ENCODE measurements at places on chromosomes 4 and X.

GRCh38 chr4:125642645-125643044, 327.9 kb downstream of the FAT4 start:
- DNase-seq, result no peak

DNA sequence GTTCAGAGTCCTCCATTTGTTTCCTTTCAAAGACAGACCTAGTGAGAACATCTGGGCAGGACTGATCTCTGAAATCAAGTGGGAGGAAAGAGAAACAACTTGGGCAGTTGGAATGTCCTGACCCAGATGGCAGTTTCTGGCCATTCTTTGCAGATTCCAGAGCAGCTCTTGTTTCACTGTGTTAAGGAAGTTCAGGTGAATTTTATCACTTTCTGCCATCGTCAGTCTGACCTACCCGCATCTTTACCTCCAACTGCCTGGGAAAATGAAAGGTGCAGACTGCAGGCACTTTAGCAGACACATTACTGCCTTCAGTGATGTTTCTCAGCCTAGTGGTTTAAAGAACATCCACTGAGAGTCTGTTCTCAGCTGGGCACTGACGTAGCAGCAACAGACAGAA, 216.2 kb downstream of the CEP135 start:
- DNase-seq, result no peak

GRCh38 chr4:177236886-177237285, 72.8 kb upstream of the NEIL3 start:
- DNase-seq, result no peak

- DNase-seq, result no peak
These were observed 68.5 kb upstream of the DDX60 start for GRCh38 chr4:168387091-168387490.
